ENCODE measurements at places on chromosomes 5 and 9.

DNA sequence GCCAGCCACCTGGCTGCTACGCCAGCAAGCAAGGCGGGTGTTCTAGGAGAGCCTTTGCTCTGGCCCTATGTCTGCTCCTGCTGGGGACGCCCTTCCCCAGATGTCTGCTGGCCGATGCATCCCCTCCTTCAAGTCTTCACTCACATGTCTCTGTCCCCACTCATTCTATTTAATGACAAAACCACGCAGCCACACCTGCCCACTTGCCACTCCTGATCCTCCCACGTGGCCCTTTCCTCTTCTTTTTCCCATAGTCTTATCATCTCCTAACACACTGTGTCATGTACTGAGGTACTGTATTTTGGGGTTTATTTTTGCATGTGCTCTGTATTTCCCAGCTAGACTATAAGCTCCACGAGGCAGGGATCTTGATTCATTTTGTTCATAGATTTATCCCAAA lies 62.0 kb upstream of the HRH2 start:
- no peak for DNase-seq

DNA sequence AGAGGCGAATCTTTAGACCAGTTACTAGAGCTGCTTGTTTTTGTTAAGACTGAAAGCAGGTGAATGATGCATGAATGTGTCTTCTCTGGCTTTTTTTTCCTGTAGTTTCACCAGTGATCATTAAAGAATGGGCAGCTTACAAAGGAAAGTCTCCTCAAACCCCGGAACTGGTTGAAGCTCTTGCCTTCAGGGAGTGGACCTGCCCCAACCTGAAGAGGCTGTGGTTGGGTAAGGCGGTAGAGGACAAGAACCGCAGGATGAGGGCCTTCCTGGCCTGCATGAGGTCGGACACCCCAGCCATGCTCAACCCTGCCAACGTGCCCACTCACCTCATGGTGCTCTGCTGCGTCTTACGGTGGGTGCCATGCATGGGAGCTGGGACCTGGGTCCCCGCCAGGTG lies 33.3 kb upstream of the PHF2 start:
- DNase-seq: no peak

GRCh38 chr5:113678924-113679575 lies 165.6 kb downstream of the YTHDC2 start:
- no peak for DNase-seq

DNA sequence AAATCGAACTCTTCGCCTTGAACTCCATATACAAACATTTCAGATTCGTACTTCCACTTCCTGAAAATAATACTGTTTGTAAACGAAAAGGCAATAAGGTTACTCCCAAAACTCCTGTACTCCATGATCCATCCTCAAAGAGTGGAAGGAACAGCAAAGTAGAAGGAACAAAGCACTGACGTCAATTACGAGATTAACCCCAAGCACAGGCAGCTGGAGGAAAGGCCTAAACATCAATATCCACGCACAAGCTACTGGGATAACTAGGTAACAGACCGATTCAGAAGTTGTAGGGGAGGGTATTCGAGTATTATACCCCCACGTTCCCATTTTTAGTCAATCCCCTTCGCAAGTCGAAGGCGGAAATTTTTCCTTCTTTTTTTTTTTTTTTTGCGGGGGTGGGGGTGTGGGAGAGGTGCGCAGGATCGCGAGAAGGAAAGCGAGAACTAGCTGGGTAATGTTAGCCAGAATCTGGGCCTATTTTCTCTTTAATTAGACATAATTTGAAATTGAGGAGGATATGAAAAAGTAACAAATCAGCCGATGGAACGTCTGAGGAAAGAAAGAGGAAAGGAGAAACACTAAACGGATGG lies 909 bp downstream of the AFF4 start:
- peak; percentile 21 for DNase-seq

GRCh38 chr9:135344915-135345500 lies 134.6 kb upstream of the PPP1R26 start:
- no peak for DNase-seq

DNA sequence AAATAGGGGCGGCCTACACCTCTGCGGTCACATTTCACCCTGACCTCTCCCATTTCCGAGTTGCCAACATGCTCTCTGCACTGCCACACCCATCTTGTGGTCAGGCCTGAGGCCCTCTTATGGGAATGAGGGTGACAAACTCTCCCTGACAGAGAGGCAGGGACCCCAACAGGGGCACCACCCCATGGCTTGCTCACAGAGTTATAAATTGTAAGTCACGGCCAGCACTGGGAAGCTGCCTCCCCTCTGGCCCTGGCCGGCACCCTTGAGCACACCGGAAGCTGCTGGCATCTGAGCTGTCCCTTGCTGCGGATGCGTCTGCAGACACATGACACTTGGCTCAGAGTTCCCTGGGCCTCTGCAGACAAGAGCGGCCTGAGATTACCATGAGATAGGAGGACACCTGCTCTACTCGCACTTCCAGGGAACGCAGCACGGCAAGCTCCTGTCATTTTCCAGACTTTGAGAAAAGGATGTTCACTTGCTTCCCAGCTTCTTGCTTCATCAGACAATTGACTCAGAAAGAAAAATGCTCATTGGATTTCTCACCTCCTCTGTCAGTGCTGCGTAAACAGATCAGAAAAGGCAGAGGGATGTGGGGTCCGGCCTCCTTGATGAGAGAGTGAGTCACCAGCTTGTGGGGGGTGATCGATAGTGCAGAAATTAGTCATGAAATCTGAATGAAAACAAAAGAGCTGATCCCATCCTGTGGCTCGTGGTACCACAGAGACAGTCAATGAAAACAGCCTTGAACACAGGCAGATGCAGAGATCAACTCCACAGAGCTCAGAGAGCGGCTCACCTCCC lies 269.8 kb downstream of the SYK start:
- no peak for DNase-seq

DNA sequence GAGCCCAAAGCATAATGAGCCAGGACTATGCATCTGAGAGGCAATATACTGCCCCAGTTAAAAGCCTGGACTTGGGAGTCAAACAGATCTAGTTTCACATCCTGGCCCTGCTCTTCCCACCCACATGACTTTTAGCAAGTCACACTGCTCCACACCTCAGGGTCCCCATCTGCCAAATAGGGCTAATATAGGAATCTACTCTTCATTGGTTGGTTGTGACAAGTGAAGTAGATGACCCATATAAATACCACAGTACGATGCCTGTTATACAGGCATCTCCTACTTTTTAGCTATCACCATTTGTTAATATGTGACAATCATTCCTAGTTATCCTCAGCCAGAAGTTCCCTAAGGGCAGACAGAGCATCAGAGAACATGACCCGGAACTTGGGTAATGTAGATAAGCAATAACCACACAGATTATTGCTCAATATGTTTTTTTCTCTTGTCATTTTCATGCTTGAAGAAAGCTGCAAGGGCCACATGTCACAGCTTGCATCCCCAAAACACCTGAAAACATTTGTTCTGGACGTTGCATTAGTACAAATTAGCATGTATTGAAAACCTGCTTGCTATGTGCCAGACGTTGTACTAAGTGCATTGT lies 20.4 kb downstream of the ADAM19 start:
- no peak for DNase-seq

- DNase-seq: no peak
Measured at GRCh38 chr5:68382640-68383039, 167.1 kb downstream of the PIK3R1 start.

GRCh38 chr9:70228118-70228517 lies 30.7 kb upstream of the SMC5 start:
- DNase-seq: no peak

- no peak for DNase-seq
Measured at GRCh38 chr5:79963261-79964061, 27.6 kb downstream of the MTX3 start.

GRCh38 chr5:174305241-174305681 lies 259.8 kb downstream of the NSG2 start:
- DNase-seq: no peak

Data from NCI-H2171 (cell line).